ENCODE measurements at places on chromosomes 2 and 18.

DNA sequence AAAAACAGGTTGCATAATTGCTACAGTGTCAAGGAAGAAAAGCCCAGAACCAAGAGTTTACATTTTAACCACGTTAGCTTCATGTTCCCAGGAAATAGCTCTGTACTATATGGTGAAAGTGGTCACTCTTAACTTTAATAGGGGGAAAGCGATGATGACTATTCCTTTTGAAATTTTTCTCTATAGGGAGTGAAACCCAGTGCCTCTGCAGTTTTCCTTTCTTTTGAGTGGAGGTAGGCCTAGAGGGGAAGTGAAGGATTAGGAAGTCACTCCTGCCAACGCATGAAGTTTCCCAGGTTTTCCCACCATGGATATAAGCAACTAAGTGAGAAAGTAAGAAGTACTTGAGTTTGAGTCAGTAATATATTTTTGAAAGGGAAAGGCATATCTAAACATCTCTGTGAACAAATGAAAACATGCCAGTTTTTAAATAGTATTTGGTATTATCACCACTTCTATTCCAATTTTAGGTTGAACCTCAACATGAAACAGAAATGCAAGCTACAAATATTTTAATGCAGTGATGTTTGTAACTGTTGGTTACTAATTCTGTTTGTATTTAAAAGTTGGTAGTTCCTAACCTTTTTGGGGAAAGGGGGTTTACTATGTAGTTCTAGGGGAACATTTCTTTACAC lies 91.9 kb downstream of the VRK2 start:
- DNase-seq = no peak

DNA sequence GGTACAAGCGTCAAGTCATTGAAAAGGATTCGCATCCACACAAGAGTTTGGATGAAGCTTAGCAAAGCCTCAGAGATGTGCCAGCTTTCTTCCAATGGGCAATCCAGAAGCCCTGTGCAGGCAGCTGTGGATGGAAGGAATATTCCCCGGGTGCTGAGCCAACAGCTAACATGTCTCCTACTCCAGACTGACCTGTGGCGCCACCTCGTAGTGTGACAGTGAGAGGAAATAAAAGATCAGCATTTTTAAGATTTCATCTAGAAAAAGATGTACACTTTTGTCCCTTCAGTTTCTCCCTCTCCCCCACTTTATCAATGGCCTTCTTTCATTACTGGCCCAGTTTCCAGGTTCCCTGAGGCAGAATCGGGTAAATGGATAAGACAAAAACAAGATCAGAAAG lies 48.9 kb upstream of the SPATS2L start:
- DNase-seq = no peak

DNA sequence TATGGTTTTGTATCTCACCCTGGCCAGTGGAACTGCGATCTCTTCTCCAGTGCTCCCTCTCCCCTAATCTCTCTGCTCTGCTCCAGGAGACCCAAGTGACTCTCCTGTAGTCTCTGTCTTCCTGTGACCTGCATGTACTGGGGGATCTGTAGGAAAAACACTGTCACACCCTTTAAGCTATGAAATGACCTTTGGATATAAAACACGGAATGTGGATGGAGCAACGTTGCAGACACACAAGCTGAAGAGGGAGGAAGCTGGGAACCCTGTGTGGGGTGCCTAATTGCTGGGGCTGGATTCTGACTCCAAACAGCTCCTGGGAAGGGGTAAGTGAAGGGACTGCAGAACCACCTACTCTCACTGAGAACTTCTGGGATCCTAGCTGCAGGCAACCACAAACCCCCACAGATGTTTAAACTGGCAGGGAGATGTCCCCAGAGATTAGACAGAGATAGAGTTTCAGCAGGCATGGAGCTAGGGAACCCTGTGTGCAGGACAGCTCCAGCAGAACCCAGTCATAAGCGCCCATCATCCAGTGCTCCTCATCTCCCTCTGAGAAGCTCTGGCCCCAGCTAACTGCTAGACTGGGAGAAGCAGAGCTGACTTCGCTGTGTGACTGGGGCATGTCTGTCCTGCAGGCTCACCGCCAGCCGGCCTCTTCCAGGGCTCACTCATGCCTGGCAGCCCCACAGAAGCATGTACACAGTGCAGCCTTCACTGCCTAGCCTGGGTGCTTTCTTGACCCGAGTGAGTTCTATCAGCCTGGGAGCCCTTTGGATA lies 482.7 kb upstream of the SETBP1 start:
- no peak for DNase-seq

- DNase-seq = no peak
Measured at GRCh38 chr2:99278793-99279291, 22.2 kb downstream of the LYG1 start.

- DNase-seq = no peak
Measured at GRCh38 chr18:36501100-36501499, 203.6 kb downstream of the FHOD3 start.

- DNase-seq = no peak
Measured at GRCh38 chr2:234592541-234592940, 95.7 kb upstream of the ARL4C start.

GRCh38 chr2:79122676-79123075 lies 2.4 kb downstream of the REG1A start:
- DNase-seq = no peak
